ENCODE measurements at places on chromosomes 11 and 22.

DNA sequence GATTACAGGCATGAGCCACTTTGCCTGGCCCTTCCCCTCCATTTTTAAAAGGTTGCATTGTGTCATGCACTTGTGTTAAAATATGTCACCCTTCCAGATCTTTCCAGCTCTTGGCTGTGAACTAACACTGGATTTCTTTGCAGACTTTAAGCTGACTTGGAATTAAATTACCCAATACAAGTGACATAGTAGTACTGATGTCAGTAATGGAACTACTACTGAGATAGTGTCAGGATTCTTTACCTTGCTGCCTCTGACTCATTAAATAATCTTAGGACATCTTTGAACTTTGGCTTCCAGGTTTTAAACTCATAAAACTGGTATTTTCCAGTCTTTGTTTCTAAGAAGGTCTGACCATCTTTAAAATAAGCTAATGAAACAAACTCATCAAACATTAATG, 51.8 kb upstream of the OR4B1 start:
- DNase-seq: no peak

- no peak for DNase-seq
These were observed 787.7 kb downstream of the NTM start for GRCh38 chr11:132158091-132158490.

DNA sequence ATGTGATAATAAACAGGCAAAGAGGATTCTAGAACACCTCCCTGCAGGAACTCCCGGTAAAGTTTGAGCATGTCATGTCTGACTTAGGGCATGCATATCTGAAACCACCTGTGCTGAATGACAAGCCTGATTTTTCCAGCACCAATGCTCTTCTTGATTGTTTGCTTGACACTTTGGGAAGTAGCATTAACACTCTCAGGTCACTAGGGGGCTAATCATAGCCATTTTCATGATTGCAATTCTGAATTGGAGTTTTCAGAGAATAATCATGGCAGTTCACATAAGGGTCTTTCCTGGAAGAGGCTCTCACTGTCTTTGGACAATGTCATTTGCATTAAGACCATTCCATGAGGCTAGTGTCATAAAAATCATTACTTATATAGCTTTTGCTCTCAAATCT, 234.4 kb upstream of the MTNR1B start:
- no peak for DNase-seq

DNA sequence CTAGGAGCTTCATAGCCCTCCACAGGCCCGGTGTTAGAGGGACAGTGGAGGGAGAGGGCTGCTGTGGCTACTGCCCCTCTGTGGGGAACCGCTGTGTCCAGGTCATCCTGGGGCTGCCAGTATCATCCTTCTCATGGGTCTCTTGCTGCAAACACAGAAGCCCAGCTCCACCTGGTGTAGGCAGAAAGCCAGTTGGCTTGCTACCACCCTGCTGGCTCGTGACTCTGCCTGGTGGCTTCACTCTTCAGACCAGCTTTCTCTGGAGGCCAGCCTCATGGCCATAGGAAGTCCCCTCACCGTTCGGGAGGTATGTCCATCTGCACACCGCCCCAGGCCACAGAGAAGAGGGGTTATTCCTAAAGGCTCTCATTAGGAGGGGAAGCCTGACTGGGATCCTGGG, 19.4 kb upstream of the SUSD2 start:
- no peak for DNase-seq

- DNase-seq: no peak
These were observed 1.3 kb downstream of the PACS1 start for GRCh38 chr11:66071381-66071801.

GRCh38 chr11:60985991-60986915, 14.8 kb downstream of the CD6 start:
- DNase-seq: no peak

GRCh38 chr22:24327832-24328231, 57.2 kb downstream of the SPECC1L start:
- DNase-seq: no peak

DNA sequence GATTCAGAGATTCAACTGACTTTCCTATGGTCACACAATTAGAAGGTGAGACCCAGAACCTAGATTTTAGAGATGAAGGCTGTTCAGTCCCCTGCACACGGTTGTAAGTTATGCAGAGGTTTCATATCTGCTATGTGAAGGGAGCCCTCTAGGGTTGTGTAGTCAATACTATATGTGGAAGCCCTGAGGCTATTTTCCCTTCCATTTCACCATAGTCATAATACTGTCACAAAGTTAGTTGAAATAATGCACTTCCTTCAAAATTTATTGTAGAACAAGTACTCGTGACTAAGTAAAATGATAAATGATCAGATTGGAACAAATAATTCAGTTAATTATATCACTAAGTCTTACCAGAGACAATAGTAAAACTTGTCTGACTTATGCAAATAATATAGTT, 48.8 kb downstream of the ENDOD1 start:
- no peak for DNase-seq

DNA sequence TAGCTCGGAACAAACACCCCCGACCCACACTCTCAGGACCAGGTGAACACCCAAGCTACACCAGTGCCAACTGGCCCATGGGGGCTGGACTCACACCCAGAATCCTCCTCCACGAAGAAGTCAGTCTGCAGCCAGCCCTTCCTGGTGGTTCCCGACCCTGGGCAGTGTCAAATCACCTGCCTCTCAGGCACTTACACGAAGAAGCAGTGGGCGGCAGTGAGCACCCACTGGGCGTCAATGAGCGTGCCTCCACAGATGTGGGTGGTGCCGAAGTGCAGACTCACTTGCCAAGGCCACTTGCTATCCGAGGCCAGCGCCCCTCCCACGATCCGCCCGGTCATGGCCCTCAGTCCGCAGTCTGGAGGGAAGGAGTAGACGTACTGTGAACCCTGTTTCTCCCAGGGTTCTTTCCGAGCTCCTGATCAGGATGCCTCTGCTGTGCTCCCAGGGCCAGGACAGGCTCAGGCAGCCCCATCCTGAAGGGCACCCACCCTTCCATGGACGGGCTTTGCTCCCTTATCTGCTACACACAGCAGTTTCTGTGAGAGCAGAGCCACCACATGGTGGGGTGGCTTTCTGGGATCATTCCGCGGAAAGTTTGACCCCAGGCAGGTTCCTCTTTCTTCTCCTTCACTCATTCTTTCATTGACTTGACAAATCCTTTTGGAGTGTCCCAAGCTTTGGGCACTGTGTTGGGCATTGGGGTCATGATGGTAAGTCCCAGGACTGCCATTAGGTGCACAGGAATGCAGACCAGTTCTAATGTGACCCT, 19.4 kb downstream of the TMPRSS13 start:
- no peak for DNase-seq

DNA sequence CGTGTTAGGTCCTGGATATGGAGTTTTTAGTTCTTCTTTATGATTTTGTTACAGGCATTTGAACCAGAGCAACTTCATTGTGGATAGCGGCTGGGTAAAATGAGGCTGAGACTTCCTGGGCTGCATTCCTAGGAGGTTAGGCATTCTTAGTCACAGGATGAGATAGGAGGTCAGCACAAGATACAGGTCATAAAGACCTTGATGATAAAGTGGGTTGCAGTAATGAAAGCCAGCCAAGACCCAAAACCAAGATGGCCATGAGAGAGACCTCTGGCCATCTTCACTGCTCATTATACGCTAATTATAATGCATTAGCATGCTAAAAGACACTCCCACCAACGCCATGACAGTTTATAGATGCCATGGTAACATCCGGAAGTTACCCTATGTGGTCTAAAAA, 23.4 kb upstream of the CLMP start:
- no peak for DNase-seq

DNA sequence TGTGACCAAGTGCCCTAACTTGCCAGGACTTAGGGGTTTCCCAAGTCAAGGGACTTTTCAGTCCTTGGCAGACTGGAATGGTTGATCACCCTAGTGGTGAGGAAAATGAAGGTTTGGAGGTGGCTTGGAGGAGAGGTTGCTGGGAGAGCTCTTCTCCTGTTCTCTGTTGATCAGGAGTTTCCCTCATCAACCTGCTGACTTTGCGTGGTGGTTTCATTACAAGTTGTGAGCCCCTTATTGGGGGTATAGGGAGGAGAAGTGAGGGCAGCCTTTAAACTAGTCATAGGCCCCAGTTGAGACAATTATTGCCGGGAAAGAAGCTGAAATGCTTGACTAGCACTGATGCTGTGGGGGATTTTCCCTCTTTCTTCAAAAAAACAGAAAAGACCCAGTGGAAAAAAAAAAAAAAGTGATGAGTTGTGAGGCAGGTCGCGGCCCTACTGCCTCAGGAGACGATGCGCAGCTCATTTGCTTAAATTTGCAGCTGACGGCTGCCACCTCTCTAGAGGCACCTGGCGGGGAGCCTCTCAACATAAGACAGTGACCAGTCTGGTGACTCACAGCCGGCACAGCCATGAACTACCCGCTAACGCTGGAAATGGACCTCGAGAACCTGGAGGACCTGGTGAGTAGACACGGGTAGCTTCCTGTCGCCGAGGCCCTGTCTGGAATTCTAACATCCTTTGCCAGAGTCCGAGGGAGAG, at the start of gene CXCR5:
Gene CXCR5 (plus strand): TSS at position 525 of the 704 bp plus-strand sequence. CDS start 50 bp downstream, at position 575.
- DNase-seq: no peak

GRCh38 chr11:125621995-125622394, 3.0 kb upstream of the CHEK1 start:
- no peak for DNase-seq

GRCh38 chr11:69388661-69389060, 92.8 kb upstream of the LINC01488 start:
- DNase-seq: no peak

DNA sequence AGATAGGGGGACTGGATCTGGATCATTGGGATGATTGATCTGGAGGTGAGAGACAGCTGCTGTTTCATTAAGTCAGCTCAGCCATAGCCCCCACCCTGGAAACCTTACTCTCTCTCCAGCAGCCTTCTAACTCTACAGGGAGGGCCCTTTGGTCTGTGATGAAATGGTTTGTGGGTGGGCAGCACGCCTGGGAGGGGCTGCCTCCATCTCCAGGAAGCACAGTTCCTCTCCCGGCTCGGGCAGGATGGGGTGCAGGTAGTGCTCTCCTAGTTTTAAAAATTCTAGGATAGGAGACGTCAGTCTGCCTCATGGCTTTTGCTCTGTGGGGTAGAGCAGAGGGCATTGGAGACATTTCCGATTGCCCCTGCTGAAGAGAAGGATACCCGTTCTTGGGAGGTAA, 89.7 kb downstream of the CEP164 start:
- DNase-seq: no peak

DNA sequence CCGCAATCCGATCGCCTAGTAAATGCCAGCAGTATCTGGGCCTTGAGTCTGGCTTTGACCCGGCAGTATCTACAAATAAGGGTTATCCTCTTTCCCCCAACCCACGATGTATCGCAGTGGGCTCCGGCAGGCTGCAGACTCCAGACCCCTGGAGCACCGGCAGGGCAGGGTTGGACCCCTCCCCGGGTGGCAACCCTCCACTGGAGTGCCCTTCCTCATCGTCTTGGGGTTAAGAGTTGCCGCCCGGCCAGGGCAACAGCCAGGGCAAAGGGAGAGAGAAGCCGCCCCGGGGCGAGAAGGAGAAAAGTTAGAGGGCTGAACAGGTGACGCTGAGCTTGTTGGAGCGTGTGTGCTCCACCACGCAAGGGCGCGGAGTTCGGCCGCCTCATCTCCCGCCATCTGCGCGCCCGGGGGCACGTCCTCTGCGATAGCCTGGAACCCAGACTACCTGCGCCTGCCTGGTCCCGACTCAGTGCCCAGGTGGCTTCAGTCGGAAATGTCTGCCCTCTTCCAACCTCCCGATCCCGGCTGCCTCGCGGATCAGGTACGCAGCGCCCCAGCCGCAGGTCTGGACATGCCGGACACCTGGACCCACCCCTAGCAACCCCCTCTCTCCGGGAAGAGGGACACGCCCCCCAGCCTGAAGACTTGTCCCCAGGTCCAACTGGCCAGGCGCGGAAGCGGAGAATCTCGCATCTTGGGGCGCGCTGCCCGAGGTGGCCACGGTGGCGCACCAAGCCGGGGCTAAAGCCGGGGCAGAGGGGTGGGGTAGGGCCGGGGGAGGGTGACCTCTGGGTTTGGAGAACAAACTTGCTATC, 1.2 kb downstream of the DSCAML1 start:
- DNase-seq: no peak

GRCh38 chr22:31932863-31933262, 11.5 kb upstream of the YWHAH start:
- DNase-seq: no peak

GRCh38 chr11:122439866-122440810, 215.4 kb upstream of the UBASH3B start:
- DNase-seq: no peak

DNA sequence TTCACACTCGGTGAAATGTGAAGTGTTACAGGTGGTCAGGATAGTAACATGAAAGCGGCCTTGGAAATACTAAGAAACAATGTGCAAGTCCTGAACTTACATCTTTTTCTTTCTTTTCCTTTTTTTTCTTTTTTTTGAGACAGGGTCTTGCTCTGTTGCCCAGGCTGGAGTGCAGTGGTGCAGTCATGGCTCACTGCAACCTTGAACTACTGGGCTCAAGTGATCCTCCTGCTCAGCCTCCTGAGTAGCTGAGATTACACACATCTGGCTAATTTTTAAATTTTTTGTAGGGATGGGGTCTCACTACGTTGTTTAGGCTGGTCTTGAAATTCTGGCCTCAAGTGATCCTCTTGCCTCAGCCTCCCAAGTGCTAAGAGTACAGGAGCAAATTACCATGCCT, 252.6 kb downstream of the SWAP70 start:
- DNase-seq: no peak

DNA sequence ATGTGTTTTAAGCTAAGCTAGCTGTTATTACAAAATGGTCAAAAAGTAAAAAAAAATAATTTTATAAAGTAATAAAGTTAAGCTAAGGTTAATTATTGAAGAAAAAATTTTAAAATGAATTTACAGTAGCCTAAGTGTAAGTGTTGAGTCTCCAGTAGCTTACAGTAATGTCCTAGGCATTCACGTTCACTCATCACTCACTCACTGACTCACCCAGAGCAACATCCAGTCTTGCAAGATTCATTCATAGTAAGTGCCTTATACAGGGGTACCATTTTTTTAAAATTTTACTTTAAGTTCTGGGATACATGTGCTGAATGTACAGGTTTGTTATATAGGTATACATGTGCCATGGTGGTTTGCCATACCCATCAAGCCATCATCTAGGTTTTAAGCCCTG, 11.6 kb upstream of the OOSP4B start:
- DNase-seq: no peak

- peak; percentile 19 for DNase-seq
These were observed 18.7 kb upstream of the JHY start for GRCh38 chr11:122863704-122864326.

DNA sequence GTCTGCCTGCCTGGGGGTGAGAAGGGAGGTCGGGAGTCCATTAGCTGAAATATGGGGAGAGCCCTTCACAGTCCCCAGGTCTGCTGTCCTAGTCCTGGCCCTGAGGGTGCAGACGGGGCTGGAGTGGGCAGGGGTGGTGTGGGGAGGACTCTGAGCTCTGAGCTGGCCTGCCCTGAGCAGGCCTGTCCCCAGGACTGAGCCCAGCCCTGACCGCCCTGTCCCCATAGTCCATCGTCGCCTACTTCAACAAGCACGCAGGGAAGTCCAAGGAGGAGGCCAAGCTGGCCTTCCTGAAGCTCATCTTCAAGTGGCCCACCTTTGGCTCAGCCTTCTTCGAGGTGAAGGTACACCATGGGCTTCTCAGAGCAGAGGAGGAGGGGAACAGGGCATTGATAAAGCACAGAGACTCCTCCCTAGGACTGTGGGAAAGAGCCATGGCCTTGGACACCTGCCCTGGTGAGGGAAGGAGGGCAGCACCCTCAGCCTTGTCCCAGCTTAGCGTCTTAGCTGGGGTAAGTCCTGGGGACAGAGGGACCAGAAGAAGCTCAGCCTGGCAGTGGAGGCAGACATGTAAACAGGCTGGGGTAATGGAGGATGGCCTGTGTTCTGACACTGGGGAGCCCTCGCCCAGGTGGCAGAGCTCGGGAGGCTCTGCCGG, 83.7 kb downstream of the MYO7A start:
- DNase-seq: no peak

GRCh38 chr11:88341522-88342251, 4.2 kb upstream of the CTSC start:
- no peak for DNase-seq

All from SW 1271 (cell line).